ENCODE measurements at places on chromosomes 12 and 14. TPM values are rescaled to one million over a fixed set of nuclear protein-coding genes. Genes with fewer than 3 reads are reported as not detected.

GPR132 gene
- total RNA-seq: 0.38 TPM

SLCO1A2 gene
- not detected for total RNA-seq

SIX1 gene
- total RNA-seq: 11.7 TPM

CLEC9A gene
- total RNA-seq: not detected

PAX9 gene
- 0.49 TPM for total RNA-seq

MYF6 gene
- total RNA-seq: 0.13 TPM

FAM90A1 gene
- total RNA-seq: 0.16 TPM

CCDC63 gene
- total RNA-seq: not detected

BDKRB1 gene
- not detected for total RNA-seq

PPP1R1A gene
- 0.98 TPM for total RNA-seq

TGM1 gene
- total RNA-seq: 0.89 TPM

SDR9C7 gene
- not detected for total RNA-seq

MYH6 gene
- not detected for total RNA-seq

RNASE2 gene
- total RNA-seq: not detected

SCYL2 gene
- total RNA-seq: 22.6 TPM

C14orf132 gene
- 5.7 TPM for total RNA-seq
